ENCODE measurements at places on chromosomes 6 and 20.
A peak's percentile ranks its signal among the peaks of the same experiment; 100 is the strongest.

DNA sequence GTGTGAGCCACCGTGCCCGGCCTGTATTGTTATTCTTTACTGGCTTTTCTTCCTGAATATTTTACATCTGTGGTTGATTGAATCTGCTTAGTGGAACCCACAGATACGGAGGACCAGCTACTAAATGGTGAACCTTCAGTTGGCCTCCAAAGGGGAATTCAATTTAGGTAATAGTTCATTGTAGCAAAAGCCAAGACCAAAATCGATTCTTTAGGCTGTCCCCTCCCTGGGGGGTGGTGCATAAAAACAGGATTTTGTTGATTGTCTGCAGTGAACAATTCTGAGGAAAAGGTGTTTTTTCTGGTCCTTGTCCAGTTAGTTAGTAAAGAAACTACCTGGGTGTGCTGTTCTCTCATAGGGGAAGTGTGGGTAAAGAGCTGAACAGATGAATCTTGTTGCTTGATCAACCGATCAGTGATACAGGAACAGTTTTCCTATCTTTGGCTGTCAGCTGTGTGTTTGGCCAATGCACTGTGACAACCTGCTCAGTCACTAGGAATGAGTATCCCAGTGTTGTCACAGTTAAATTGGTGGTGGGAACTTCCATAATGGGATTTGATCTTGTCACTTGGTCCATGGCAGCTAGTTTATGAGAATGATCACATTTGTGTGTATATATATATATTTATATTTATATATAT lies 19.5 kb downstream of the LHFPL5 start:
- H3K27me3 ChIP-seq, result no peaks in the 10 kb centered on the region
- no peaks in the 10 kb centered on the region for H3K4me1 ChIP-seq
- H3K27ac ChIP-seq, result no peak overlapping the region

GRCh38 chr6:54916858-54917257 lies 70.3 kb downstream of the FAM83B start:
- no peaks in the 10 kb centered on the region for H3K27me3 ChIP-seq
- H3K4me3 ChIP-seq, result no peak overlapping the region
- no peak overlapping the region for H3K27ac ChIP-seq
- no peaks in the 10 kb centered on the region for H3K36me3 ChIP-seq
- DNase-seq, result no peak

DNA sequence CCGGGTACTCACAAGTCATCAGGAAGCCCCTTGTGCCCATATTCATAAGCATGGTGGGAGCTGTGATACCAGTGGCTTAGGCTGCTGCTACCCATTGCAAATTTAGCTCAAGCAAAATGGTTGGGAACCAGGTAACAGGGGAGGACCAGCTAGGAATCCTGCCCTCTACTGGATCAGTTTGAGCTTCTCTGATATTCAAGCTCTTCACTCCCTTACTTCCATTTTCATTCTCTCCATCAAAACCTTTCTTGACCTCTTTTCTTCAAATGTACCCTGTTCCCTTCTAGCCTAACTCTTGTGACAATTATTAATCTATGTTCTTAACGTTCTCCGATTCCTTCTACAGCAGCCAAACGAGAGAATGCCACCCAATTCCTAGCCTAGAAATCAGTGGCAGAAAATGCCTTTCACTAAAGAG lies 9.7 kb downstream of the NOL7 start:
- no peak overlapping the region for H3K4me3 ChIP-seq
- no peak overlapping the region for H3K27ac ChIP-seq
- no peaks in the 10 kb centered on the region for H3K27me3 ChIP-seq
- peaks cover 35% of the 10 kb centered on the region for H3K36me3 ChIP-seq
- peak; percentile 92 for DNase-seq
- no peaks in the 10 kb centered on the region for H3K4me1 ChIP-seq

- H3K36me3 ChIP-seq, result no peaks in the 10 kb centered on the region
- H3K4me3 ChIP-seq, result no peak overlapping the region
- no peak overlapping the region for H3K27ac ChIP-seq
- no peak for DNase-seq
Observed at GRCh38 chr6:166798652-166799051, 157.7 kb downstream of the RNASET2 start.

DNA sequence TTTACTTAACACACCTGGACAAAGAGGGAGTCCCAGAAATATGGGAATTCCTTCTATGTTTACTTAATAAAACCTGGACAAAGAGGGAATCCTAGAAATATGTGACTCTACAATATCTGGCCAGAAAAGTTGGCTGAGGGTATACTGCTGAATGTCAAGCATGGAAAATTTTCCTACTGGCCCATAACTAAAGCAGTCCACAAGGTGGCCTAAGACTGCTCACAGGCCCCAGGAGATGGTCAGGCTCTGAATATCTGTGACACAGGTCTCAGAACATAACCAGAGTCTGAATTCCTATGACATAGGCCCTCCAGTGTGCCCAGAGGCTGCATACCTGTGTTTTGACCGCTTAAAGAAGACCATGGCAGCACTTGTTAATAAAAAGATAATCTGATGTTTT lies 578.2 kb upstream of the NRSN1 start:
- no peak overlapping the region for H3K27ac ChIP-seq
- DNase-seq, result peak; percentile 41

GRCh38 chr20:53778041-53778516 lies 184.4 kb upstream of the ZNF217 start:
- H3K36me3 ChIP-seq, result no peaks in the 10 kb centered on the region
- DNase-seq, result no peak
- no peak overlapping the region for H3K27ac ChIP-seq
- no peaks in the 10 kb centered on the region for H3K27me3 ChIP-seq
- H3K4me3 ChIP-seq, result no peak overlapping the region
- 0 out of 2 replicates have a peak, but pooled peaks cover 4% of the 10 kb centered on the region for H3K4me1 ChIP-seq

- H3K4me3 ChIP-seq, result no peak overlapping the region
- no peak for DNase-seq
- H3K27ac ChIP-seq, result no peak overlapping the region
- no peaks in the 10 kb centered on the region for H3K36me3 ChIP-seq
- H3K4me1 ChIP-seq, result no peaks in the 10 kb centered on the region
Observed at GRCh38 chr20:44768256-44768655, 22.6 kb downstream of the KCNK15 start.

DNA sequence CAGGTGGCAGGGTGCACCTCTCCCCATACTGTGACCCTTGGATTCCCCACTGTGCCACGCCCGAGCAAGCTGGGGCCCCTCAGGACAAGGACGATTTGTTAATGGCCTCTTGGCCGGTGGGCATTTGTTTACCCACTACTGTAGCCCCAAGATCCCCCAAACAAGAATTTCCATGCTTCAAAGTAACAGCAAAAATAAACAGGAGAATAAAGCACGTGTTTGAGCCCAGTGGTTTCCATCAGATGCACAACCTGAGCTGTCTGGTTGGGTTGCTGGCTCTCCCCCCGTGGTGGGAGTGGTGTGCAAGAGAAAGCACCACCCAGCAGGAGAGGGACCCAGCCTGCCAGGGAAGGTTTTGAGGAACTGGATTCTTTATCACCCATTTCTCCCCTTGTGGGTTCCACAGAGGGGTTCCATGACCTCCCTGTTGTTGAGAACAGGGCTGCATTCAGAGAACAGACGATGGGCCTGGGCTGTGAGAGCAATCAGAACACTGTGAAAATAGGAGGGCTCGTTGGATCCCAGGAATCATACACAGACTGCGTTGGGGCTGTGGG lies 4.8 kb downstream of the CD93 start:
- peaks cover 4% of the 10 kb centered on the region for H3K4me1 ChIP-seq
- H3K27me3 ChIP-seq, result no peaks in the 10 kb centered on the region
- H3K4me3 ChIP-seq, result no peak overlapping the region
- no peaks in the 10 kb centered on the region for H3K36me3 ChIP-seq
- DNase-seq, result no peak

DNA sequence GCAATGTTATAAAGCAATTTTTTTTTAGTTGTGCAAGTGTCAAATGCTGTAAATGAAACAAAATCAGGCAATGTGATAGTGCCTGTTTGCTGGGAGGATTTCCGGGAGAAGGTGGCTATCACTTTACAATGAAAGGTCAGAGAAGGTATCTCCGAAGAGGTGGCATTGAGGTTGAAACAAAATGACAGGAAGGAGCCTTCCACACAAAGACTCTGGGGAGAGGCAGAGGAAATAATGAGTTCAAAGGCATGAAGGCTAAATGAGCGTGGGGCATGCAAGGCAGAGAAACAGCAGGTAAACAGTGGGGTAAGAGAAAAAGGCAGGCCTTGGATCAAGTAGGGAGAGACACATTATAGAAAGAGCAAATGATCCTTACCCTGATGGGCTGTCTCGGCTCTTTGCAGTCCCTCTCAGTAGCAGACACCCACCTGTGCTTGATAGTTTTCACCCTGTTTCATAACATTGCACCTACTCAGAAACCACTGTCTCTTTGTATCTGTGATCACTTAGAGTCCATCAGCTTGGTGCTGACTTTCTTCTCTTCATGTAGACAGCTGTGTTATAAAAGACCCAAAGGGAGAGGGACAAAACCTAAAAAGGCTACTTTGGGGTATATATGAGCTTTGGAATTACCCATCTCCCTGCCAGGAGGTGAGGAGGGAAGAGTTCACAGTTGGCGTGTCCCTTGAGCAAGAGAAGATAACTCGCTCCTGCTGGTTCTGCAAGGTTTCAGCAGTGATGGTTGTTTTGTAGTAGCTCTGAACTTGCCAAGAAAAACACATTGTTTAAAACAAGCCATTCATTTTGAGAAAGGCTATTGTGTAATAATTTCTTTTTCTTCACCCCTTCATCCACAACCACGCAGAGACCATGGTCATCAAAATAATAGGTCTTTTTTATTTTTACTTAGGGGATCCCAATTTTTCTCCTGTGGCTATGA lies 22.3 kb downstream of the NRN1 start:
- H3K27me3 ChIP-seq, result no peaks in the 10 kb centered on the region
- no peaks in the 10 kb centered on the region for H3K4me1 ChIP-seq

DNA sequence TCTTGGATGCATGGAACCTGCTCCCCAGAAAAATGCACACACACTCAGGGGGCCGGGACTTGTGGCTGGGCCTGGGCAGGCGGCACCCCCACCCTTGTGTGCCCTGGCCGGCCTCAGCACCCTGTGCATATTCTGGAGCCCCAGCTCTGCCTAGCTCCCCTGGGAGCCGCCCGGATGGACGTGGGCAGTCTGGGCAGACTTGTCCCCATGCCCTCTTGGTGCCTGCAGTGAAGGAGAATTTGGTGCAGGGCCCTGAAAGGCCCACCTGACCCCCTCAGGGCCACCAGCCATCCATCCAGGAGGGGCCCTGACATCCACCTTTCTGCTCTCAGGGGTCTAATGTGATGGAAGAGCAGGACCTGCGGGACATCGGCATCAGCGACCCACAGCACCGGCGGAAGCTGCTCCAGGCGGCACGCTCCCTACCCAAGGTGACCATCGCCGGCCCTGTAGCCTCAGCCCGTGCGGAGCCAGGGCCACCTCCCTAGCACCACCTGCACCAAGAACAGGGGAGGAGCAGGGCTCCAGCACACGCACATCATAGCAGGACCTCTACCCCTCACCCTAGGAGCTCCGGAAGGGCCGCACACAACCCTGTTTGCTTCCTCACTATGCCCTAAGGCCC lies 62.8 kb downstream of the TCP11 start:
- no peak overlapping the region for H3K4me3 ChIP-seq
- no peaks in the 10 kb centered on the region for H3K4me1 ChIP-seq
- H3K36me3 ChIP-seq, result no peaks in the 10 kb centered on the region
- DNase-seq, result no peak
- no peak overlapping the region for H3K27ac ChIP-seq

DNA sequence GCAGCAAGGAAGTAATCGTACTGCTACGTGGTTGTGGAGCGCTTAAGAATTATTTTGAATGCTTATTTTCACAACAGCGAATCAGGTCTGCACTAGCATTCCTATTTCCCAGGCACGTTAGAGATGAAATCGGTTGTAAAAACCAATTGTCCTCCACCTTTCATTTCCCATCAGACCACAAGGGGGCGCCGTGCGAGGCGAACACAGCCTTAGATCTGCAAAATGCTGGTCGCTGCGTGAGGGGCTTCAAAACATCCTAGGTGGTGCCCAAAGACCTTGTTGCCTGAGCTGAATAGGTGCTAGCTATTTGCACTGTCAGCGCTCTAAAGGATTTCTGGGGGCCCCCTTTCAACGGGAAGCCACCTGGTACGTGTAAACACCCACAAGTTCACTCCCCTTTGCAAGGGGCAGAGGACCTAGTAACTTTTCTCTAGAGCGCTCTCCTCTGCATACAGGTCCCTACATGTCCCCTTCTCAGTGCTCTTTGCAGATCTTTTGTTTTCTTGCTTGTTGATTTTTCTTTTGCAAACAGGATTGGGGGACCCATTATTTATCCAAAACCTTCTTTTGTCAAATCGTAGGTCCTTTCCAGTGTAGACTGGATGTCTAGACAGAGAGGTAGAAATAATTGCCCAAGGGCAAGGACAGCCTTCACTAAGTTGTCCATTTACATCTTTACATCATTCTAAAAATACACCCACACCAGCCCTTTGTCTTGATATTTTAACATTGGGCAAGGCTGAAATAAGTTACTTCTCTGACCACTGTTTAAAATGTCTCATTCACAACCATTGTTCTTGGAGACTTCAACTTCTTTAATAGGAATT lies 59.8 kb downstream of the NEDD9 start:
- no peaks in the 10 kb centered on the region for H3K36me3 ChIP-seq
- H3K27ac ChIP-seq, result no peak overlapping the region
- H3K4me3 ChIP-seq, result no peak overlapping the region

- H3K36me3 ChIP-seq, result no peaks in the 10 kb centered on the region
- peak overlapping the region; percentile 30 for H3K27ac ChIP-seq
- no peak overlapping the region for H3K4me3 ChIP-seq
- peaks cover 4% of the 10 kb centered on the region for H3K4me1 ChIP-seq
- DNase-seq, result no peak
- H3K27me3 ChIP-seq, result no peaks in the 10 kb centered on the region
Observed at GRCh38 chr6:36927691-36928546, 26.6 kb upstream of the PI16 start.

DNA sequence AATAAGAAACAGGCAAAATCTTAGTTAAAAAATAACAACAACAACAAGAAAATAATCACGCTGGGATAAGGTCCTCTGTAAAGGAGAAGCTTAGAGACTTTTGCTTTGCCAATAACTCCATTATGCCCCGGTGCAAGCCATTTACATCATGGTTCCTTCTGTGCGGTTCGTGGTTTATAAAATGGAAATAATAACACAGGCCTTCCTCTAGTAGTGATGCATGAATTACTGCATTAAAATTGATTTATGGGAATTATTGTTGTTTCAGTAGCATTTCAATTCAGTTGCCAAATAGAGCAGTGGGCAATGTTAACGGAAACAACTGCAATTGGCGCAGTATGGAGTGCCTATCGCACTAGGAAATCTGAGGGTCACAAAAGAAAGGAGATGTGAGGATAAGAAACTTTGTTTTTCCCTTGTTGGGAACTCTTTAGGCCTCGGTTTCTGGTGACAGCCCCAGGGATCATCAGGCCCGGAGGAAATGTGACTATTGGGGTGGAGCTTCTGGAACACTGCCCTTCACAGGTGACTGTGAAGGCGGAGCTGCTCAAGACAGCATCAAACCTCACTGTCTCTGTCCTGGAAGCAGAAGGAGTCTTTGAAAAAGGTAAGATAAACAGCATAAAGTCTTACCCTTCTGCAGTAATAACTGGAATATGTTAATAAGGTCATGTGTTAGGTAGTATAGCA lies 1.1 kb downstream of the CD109 start:
- peaks cover 16% of the 10 kb centered on the region for H3K4me1 ChIP-seq
- peaks cover 13% of the 10 kb centered on the region for H3K27me3 ChIP-seq
- DNase-seq, result peak; percentile 37
- peak overlapping the region; percentile 69 for H3K4me3 ChIP-seq

- 0 out of 2 replicates have a peak overlapping the region, but pooled peaks have one; percentile 72 for H3K27ac ChIP-seq
- H3K4me1 ChIP-seq, result no peaks in the 10 kb centered on the region
- no peaks in the 10 kb centered on the region for H3K27me3 ChIP-seq
- peak; percentile 28 for DNase-seq
- no peak overlapping the region for H3K4me3 ChIP-seq
- no peaks in the 10 kb centered on the region for H3K36me3 ChIP-seq
Observed at GRCh38 chr6:31776485-31776988, 591 bp downstream of the VWA7 start.
